ENCODE measurements at places on chromosomes 7 and 10. TPM values are rescaled to one million over a fixed set of nuclear protein-coding genes. Genes with fewer than 3 reads are reported as not detected.

The OR2A12 gene
- not detected for polyA plus RNA-seq

The SPDYE2B gene
- polyA plus RNA-seq, result not detected

The GTF2IRD1 gene
- 0.07 TPM for polyA plus RNA-seq

The FERD3L gene
- polyA plus RNA-seq, result not detected

The TMEM140 gene
- polyA plus RNA-seq, result 29.4 TPM

The ANXA8 gene
- not detected for polyA plus RNA-seq

The MYOZ1 gene
- not detected for polyA plus RNA-seq

Measured in naive thymus-derived CD4-positive, alpha-beta T cell (primary cell).